HuH-7.5 (cell line): ENCODE measurements at places on chromosomes 1 and 21.

GRCh38 chr1:69914976-69915765, 290.2 kb downstream of the LRRC40 start:
- no peak for DNase-seq

GRCh38 chr21:41294548-41295231, 21.9 kb upstream of the FAM3B start:
- DNase-seq, result no peak

DNA sequence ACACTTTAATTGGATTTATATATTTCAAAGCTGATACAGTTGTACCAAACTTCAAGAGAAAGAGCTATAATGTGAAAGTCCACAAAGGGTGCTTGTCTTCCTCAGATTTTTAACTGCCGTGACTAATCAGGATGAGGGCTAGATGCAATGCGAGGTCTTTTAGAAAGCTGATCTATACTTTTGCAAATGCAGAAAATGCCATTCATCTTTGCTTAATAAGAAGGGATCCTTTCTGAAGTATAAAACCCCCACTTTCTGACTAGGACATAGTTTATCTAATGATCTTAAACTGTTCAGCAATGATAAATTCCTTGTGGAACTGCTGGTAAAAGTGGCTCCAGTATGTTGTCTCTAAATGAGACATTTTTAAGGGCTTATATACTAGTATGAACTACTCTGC, 102.7 kb upstream of the NGF start:
- no peak for DNase-seq

DNA sequence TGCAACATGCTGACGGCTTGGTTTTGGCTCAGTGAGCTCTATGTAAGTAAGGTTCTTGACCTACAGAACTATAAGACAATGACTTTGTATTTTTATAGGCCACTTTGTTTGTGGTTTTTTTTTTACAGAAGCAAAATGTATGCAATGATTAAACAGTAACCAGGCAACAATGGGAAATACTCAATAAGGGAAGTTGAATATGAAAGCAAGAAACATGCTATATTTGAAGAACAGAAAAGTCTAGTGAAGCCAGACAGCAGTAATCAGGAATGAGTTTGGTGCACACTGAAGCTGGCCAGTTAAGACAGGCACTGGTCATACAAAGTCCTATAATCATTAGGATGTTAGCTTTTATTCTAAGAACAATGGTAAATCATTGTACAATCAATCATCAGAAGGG, 1926.8 kb downstream of the NCAM2 start:
- no peak for DNase-seq

- DNase-seq, result no peak
Measured at GRCh38 chr1:54307305-54307704, 98.9 kb downstream of the SSBP3 start.

- no peak for DNase-seq
Measured at GRCh38 chr1:82395440-82395839, 594.7 kb downstream of the ADGRL2 start.

- no peak for DNase-seq
Measured at GRCh38 chr1:189530162-189530561, 947.5 kb downstream of the BRINP3 start.

DNA sequence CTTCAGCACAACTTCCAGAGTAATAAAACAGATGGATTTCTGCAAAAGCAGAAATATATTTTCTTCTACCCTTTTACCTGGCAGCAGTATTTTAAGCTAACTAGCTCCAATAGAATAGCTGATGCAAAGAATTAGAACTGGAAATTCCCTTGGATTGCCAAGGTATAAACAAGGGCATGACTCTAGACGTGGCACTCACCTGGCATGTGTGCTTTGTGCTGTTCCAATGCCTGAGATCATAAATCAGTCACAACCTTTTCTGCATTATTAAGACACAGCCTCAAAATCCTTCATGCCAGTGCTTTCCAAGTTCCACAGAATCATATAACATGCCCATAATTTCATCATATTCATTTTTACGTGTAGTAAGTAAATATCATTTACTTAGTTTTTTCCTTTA, 1048.7 kb downstream of the ADGRL2 start:
- no peak for DNase-seq

GRCh38 chr1:116724765-116725375, 29.4 kb upstream of the CD2 start:
- peak; percentile 16 for DNase-seq

DNA sequence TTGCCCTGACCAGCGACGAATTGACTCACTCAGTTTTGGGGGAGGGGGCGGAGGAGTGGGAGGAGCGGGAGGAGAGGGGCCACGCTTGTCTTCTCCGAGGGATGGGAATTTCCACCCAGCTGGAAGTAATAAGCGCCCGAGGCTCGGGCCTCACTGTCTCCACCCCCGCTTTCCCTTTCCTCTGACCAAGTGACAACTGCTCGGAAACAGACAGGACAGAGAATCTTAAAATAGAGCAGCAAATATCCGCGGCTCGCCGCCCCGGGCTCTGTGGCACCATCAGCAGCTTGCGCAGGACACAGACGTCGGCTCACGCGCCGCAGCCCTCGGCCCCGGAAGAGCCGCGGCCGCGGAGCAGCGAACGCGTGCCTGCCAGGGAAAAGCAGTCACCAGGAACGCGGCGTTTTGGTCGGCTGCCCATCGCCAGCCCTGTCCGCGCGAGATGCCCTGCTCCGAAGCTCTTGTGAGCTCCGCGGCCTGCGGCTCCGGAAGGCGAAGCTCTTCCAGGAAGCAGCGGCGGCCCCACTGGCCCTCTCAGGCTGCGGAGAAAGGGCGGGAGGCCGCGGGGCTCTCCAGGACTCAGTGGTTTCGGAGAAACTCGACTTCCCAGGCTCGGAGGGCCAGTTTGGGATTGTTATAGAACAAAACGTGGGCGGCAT, 10.7 kb upstream of the RGS16 start:
- DNase-seq, result peak; percentile 42

- no peak for DNase-seq
Measured at GRCh38 chr21:39913706-39914305, 46.6 kb downstream of the PCP4 start.

DNA sequence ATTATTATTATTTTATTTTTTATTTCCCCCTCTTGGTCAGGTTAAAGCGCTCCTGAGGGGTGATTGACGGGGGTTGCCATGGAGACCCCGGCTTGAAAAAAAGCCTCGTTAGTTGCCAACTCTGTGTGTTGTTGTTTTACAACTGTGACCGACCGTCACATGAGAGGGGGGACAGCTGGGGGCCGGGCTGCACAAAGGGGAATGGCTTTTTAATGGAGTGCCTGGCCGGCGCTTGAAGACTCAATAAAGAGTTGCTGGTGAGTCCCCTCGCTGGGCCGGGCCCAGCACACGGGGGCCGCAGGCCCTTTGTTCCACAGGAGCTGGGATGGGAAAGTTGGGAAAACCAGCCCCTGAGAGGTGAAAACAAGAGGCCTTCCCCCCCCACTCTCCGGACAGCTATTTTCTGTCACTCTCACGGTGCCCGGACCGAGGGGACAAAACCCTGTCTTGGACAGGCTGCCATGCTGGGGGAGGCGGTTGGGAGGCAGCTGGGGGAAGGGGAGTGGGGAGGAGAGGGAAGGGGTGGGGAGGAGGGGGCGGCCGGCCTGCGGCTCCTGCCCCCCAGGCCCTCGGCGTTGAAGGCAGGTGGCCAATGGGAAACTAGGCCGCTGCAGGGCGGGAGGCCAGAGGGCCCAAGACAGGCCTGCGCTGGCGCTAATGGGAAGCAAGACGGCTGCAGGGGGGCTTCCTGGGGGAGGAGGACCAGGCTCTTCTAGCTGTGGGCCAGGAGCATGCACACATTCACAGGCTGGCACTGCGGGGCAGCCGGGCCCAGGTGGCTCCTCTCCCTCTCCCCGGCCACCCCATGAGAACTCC, 67.6 kb downstream of the CASZ1 start:
- DNase-seq, result no peak

DNA sequence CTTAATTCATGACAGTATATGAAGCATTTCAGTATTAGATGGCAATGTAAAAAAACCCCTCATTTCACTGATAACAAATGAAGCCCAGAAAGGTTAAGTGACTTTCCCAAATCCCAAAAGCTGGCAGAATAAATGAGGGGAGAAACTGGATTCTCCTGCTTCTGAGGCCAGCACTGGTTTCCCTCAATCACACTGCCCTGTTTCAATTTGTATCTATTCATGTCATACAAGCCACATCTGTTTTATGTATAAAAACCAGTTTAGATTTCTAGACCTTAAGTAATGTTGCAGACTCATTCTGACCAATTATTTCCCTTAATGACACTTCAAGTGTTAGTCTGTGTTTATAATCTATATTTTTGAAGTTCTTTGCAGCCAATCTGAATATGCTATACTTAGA, 16.8 kb downstream of the PLPPR4 start:
- no peak for DNase-seq

GRCh38 chr1:174626031-174627025, 178.6 kb downstream of the GPR52 start:
- no peak for DNase-seq

GRCh38 chr1:183234660-183235476, 48.8 kb downstream of the LAMC2 start:
- DNase-seq, result no peak

DNA sequence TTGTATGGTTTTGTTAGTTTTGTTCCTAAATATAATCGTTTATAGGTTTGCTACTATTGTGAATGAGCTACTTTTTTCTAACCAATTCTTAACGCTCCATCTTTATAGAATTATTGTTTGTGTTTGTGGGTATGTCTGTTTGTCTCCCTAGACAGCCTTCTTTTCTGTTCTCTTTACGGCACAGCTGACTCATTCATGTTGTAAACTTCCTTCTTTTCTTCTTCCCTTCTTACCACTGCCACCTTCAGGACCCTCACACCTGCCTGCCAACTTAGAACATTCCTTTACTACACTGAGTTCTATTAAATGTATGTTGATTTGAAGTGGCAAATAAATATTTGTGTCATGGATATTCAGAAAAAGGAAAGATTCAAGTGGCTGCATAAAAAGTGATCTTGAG, 29.1 kb downstream of the AK5 start:
- no peak for DNase-seq

- DNase-seq, result no peak
Measured at GRCh38 chr1:58401991-58402390, 144.5 kb downstream of the OMA1 start.

- DNase-seq, result no peak
Measured at GRCh38 chr1:228084797-228085196, 2.3 kb downstream of the ARF1 start.

GRCh38 chr1:20278692-20279130, 12.0 kb upstream of the VWA5B1 start:
- DNase-seq, result no peak

DNA sequence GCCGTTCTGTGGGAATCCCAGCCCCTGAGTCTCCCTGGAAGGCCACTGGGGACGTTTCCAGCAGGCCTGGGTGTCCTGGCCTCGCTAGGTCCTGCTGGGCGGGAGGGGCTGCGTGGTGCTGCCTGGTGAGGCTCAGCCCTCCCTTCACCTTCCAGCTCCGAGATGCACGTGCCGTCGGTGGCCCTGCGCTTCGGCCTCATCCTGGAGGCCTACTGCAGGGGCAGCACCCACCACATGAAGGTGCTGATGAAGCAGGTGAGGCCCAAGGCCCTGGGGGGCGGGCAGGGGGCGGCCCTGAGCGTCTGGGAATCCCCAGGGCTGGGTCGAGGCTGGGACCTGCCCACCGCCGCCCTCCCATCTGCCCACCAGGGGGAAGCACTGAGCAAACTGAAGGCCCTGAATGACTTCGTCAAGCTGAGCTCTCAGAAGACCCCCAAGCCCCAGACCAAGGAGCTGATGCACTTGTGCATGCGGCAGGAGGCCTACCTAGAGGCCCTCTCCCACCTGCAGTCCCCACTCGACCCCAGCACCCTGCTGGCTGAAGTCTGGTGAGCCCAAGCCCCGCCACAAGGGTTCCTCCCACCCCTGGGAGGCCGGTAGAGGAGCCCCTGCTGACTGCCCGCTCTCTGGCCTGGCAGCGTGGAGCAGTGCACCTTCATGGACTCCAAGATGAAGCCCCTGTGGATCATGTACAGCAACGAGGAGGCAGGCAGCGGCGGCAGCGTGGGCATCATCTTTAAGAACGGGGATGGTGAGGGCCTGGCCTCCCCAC, 70.3 kb downstream of the PIK3CD start:
- peak; percentile 79 for DNase-seq

DNA sequence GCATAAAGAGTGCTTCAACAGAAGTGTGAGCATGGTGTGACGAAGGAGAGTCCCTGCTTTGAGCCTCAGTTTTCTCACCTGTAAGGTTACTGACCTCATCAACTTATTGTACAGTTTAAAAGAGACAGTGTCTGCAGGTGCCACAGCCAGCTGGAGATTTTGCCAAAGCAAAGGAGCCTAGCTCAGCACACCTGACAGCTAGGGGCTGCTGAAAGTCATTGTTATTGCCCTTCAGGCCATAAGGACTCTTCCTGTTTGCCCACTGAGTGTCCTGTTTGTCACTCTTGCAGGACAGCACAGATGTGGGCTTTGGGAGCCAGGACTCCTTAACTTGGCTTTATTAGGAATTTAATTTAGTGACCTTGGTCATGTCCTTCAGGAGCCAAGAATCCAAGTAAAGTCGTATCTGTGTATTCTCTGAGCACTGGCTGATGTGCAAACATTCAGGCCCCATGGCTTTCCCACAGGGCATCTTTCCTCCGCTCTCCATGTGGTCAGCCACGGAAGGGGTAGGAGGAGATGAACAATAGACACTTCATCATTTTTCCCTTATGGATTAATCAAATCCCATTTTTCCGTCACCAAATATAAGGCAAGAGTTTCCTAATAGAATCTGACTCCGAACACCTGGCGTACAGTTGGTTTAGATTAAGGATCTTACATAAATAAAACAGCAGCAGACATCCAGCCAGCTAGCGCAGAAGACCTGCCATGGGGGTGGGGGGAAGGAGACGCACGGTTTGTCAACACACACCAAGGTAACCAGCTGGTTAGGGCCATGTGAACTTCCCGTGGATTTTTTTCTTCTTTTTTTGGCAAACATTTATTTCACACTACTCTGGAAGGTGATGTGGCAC, 43.1 kb upstream of the KANK4 start:
- no peak for DNase-seq

DNA sequence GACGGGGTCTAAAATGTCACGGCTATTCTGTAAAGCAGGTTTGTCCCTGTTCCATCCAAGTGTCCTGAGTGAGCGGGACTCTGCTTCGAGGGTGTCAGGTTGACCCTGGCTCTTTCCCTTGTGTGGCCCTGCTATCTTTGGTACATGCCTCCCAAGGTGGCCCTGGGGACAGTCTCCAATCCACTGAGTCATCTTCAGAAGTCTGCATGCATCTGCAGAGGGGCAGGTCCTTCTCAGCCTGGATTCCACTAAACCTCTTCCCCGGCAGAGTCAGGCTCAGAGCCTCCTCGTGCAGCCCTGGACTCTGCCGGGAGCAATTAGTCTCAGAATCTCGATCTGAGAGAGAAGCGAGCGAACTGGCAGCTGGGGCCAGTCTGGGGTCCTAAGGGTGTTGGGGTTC, 50.1 kb upstream of the KCNJ15 start:
- DNase-seq, result no peak
